Islet precursor cell (in vitro differentiated cells): ENCODE measurements at places on chromosomes 5 and 9.

DNA sequence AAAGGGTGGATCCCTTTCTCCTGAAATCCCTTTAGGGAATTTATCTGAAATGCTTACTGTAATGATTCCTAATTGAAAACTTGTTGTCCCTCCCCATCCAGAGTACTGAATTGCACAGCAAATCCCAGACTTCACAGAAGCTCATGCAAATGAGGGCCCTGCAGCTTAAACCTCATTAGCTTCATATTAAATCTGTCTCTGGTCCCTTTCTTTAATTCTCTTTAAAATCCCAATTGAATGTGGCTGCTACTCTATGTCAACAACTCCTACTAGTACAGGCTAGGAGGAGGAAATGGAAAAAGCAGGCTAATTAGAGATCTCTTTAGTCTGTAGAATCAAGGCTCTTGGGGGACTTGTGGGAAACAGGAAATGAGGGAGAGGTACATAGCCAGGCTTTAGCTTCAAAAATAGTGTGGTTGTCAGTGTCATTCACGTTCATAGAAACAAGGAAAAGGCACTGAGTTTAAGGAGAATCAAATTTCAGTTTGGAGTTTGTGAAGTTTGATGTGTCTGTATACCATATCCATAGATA, 191.3 kb upstream of the PRDM9 start:
- DNase-seq, result no peak

DNA sequence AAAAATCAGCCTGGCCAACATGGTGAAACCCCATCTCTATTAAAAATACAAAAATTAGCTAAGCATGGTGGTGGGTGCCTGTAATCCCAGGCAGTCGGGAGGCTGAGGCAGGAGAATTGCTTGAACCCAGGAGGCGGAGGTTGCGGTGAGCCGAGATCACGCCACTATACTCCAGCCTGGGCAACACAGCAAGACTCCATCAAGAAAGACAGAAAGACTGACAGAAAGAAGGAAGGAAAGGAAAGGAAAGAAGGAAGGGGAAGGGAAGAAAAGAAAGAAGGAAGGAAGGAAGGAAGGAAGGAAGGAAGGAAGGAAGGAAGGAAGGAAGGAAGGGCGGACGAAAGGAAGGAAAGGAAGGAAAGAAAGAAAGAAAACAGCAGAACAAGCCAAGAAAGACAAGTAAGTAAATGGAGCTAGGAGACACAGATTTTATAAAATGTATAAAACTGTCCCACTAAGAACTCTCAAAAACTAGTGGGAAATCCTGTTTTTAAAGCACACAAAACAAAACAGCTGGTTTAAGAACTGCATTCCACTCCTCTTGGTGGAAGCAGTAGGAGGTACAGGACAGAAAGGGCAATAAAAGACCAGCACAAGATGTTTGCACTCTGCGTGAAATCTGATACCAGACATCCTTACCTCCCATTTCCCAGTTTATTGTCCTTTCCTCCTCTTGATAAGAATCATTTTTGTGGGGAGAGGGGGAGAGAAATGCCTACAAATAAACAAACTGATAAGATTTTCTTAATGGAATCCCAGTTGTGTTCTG, 46.7 kb downstream of the MYO10 start:
- DNase-seq, result no peak

DNA sequence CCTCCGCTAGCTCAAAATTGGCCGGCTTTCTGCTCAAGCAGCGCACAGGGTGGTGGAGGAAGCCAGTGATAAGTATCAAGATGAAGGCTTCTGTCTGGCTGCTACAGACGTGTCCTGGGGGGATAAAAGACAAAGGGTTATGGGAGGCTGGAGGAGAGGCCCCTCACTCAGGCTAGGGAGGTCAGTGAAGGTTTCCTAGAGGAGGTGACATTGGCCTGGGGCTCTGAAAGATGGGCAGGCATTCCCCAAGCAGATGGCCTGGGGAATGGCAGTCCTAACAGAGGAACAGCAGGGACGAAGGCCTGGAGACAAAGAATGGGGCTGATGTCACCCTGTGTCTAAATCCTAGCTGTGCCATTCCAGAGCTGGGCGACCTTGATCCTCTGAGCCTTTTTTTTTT, 32.3 kb downstream of the OLFML2A start:
- peak; percentile 92 for DNase-seq

GRCh38 chr9:118809160-118809625, 560.0 kb downstream of the BRINP1 start:
- DNase-seq, result peak; percentile 80

DNA sequence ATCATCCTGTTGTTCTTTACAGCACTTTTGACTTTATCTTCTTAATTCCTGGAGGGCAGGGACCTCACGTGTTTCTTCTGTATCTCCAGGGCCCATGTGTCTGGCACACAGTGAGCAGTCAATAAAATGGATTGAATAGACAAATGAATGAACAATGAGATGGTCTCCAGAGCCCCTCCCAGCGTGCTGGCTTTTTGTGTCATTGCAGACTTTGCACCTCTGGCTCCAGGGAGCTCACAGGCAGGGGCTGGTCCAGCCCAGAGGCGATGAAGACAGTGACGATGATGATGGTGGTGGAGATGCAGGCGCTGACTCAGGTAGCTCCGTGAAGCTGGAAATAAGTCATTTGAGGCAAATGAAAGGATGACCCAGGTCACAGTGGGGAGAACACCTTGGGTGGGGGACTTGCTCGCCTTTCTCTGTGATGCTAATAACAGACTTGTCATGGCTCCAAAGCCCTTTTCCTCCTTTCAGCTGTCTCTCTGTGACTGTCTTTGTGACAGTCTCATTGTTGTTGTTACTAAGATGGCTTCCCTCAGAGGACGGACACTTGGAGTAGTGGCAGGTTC, 30.4 kb upstream of the FABP6 start:
- DNase-seq, result no peak

DNA sequence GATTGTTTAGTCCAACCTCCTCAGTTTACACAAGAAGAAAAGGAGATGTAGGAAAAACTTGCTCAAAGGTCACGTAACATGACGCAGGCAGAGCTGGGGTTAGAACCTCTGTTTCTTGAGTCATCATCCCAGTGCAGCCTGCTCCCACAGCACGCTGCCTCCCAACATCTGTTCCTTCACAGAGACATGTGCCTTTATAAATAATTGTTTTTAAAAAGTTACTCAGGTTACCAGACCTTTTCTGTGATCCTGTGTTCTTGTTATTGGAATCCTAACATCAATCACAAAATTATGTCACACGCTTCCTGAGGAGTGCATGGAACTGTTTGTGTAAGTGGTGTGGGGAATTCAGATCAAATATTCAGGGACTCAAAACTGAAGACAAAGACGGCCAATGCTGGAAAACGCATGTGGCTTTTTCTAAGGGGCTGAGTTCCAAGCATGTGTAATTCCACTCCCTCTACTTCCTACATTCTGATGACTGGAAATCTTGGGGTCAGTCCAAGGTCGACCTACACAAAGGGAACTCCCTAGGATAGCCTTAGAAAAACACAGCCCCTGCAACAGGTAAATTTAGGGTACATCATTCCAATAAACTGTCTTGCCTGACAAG, 184.3 kb downstream of the TSSK1B start:
- no peak for DNase-seq

DNA sequence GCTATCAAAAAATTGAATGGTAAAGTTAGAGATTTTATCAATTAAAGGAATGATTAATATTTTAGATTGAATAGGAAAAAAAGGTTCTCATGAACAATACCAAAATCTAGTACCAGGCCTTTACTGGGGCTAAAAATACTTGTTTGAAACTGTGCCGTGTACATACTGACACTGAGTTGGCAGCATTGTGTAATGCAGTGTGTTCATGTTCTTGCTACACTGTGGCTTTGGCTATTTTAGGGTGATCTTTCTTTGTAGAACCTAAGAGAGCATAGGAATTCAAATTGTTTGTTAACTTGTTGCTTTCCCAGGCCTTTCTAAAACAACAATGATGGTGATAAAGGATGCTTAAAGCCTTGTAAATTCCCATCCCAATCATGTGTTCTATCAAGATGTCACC, 80.9 kb downstream of the KIF4B start:
- DNase-seq, result no peak

DNA sequence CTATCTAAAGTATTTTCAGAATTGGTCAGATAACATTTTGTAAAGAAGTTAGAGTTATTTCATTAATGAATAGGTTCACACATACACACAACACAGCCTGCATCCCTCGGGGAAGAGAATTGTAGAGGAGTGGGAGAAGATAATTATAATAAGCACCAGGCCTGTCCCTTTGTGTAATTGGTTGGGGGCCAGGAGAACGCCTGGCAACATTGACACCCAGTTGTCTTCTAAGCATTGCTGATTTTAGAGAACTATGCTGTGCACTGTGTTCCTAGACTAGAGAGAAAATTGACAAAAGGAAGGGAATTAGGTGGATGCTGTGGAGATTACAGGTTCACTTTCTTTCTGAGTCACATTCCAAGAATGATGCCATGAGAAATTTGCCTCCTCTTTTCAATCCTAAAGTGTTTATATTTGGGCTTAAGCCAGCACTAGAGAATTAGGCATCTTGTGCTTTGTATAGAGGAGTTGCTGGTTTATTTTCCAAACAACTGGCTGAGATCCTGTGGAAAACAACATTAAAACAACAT, 247.6 kb downstream of the COX7C start:
- no peak for DNase-seq

- no peak for DNase-seq
Observed at GRCh38 chr9:14453286-14453685, 139.3 kb upstream of the NFIB start.

- DNase-seq, result no peak
Observed at GRCh38 chr5:172839669-172840431, 5.8 kb downstream of the ERGIC1 start.

DNA sequence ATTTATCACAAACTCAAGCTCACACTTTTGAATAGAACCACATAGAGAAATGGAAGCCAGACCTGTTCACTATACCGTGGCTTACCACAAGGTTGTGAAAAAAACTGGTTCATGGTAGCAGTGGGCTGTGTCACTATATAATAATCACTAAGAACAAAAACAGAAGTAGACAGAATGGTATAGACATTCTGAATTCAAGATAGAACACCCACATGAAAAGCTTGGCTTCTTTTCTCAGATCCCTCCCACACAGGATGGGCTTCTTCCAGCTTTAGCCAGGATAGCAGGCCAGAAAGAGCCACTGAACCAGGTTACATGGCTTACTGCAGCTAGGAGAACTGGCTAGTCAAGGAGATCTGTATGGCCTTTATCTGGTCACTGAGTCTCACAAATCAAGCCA, 6.1 kb upstream of the NRG2 start:
- DNase-seq, result no peak

GRCh38 chr5:39451276-39451941, 26.6 kb upstream of the DAB2 start:
- DNase-seq, result no peak
